Inflammatory macrophage treated with lipopolysaccharide for 1 hour (primary cell): ENCODE measurements at places on chromosomes 5 and 9.

DNA sequence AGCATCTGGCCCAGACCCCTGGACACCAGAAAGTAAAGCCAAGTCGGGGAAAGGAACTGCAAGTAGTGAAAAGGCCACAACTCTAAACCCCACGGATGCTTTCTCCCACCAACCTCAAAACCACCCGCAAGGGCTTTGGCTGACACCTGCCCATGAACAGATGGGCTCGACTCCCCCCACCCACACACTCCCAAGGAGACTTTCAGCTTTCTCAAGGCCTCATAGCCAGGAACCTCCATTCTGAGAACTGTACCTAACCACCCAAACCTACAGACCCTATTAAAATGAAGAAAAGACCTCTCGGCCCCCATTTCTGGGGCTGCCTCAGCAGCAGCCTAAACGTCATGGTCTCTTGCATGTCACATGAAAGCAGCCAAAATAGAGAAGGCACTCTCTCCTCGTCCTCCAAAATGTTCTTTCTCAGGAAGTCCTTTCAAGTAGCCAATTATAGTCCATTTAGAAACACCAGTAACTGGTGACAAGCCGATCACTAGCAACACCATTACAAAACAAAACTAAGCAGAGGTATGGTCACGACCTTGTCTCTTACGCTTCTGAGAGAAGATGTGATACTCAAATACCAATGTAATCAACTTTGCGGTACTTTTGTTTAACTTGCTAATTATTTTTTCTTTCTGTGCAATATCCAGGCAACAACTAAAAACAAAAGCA, 2.9 kb downstream of the B4GALT1 start:
- peak; percentile 68 for DNase-seq

DNA sequence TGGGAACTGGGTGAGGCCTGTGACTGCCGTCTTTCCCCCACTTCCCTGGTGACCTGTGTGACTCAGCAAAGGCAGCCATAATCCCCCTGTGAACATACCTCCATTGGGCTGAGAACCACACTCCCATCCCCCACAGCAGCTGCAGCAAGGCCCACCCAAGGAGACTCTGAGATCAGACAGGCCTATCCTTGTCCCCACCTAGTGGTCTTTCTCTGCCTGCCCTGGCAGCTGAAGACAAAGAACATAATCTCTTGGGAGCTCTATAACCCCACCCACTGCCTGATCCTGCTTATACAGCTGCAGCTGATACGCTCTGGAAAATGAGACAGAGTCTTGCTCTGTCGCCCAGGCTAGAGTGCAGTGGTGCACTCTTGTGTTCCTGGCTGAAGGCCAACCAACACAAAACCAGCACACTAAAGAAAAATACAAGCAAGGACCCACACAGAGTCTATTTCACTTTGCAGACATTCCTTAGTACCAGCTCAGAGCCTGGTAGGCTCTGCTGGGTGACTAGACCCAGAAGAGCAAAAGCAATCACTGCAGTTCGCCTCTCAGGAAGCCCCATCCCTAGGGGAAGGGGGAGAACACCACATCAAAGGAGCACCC, 106.7 kb downstream of the MCTP1 start:
- DNase-seq: no peak

DNA sequence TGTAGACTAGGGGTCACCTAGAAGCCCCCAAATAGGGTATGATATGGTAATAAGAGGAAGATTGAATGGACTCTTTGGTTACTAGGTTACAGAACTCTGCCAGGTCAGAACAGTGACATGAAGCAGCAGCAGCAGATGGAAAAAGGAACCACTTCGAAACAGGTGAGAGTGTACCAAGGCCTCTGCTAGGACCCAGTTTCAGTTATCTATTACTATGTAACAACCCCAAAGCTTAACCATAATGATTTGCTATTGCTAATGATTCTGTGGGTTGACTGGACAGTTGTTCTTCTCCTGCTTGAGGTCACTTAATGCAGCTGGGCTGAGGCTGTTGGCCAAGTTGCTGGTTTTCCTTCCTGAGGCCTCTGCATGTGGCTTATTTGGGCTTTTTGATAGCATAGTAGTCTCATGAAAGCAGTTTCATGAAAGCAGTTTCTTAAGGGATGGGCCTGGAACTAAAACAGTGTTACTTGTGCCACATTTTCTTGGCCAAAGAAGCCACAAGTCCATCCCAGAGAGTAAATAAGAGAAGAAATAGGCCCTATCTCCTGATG, 17.6 kb downstream of the C9orf43 start:
- DNase-seq: no peak

GRCh38 chr5:68456756-68457217, 241.2 kb downstream of the PIK3R1 start:
- DNase-seq: no peak

GRCh38 chr5:103511554-103511885, 51.1 kb downstream of the NUDT12 start:
- no peak for DNase-seq

GRCh38 chr5:7644723-7645122, 206.2 kb downstream of the CFAP90 start:
- no peak for DNase-seq

GRCh38 chr9:38298503-38298902, 94.0 kb upstream of the ALDH1B1 start:
- DNase-seq: no peak

GRCh38 chr9:6566409-6567139, 79.0 kb downstream of the GLDC start:
- peak; percentile 44 for DNase-seq

DNA sequence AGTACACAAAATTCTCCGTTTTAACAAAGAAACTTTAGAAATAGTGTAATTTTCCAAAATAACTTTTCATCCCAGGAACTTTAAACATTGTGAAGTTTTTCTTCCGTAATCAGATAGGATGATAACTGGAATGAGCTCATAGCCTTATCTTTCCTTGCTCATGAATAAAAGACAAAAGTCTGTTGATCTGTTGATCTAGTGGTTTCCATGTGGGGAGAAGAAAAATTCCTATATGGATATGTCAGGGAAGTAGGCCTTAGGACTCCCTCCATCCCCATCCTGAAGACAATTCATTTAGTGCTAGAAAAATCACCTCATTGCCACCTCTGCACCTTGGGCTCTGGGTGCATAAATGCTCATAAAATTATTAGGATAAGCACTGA, 266.6 kb downstream of the SMARCA2 start:
- DNase-seq: no peak

GRCh38 chr9:117030254-117030768, 343.2 kb downstream of the TRIM32 start:
- no peak for DNase-seq

DNA sequence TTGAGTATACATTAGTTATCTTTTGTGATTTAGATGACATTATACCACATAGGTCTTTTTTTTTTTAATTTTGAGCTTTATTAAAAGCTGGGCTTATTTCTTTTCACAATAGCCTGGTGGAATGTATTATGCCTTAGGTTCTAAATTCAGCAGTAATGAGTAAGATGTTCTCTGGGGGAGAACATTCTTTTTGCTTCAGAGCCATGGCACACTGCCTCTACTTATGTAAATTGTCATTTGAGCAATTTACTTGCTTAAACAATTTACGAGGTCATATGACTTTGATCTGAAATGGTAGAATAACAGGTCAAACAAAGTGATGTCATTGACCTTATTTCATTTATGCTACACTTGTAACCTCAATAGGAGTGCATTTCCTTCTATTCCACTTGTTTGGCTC, 154.2 kb downstream of the FOCAD start:
- no peak for DNase-seq
